Sciatic nerve (tissue), 2 donors: ENCODE measurements at places on chromosomes 12 and 14.

DNA sequence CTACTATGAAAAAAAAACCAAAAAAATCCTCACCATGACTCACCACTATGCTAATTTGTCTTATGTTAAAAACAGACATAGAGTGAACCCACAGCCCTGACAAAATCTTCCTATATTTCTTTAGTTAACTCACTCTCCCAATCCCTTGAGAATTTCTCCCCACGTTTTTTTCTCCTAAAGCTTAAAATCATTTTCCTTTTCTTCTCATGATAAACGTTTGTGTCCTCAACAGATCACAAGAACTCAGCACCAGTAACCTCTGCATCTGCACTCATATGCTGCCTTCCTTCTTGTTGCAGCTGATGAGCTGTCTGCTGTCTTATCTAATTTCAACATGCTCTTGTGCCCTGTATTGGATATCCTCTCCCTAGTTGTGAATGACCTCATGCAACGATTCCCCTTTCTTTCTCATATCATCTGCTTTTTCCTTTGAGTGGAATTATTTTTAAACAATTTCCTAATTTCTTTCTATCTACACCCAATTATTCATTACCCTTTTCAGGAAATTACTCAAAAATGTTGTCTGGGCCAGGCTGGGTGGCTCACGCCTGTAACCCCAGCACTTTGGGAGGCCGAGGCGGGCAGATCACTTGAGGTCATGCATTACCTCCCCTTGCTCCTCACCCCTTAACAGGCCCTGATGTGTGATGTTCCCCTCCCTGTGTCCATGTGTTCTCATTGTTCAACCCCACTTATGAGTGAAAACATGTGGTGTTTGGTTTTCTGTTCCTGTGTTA, 427.5 kb upstream of the MGAT4C start:
- no peak for DNase-seq

- DNase-seq = no peak
Observed at GRCh38 chr12:103879878-103880277, 38.8 kb upstream of the NT5DC3 start.

GRCh38 chr12:6770094-6770493, 2.2 kb upstream of the LAG3 start:
- no peak for DNase-seq

GRCh38 chr12:76927170-76927784, 48.5 kb upstream of the CSRP2 start:
- DNase-seq = no peak

- no peak for DNase-seq
Observed at GRCh38 chr12:6342140-6342889, 439 bp upstream of the TNFRSF1A start.

DNA sequence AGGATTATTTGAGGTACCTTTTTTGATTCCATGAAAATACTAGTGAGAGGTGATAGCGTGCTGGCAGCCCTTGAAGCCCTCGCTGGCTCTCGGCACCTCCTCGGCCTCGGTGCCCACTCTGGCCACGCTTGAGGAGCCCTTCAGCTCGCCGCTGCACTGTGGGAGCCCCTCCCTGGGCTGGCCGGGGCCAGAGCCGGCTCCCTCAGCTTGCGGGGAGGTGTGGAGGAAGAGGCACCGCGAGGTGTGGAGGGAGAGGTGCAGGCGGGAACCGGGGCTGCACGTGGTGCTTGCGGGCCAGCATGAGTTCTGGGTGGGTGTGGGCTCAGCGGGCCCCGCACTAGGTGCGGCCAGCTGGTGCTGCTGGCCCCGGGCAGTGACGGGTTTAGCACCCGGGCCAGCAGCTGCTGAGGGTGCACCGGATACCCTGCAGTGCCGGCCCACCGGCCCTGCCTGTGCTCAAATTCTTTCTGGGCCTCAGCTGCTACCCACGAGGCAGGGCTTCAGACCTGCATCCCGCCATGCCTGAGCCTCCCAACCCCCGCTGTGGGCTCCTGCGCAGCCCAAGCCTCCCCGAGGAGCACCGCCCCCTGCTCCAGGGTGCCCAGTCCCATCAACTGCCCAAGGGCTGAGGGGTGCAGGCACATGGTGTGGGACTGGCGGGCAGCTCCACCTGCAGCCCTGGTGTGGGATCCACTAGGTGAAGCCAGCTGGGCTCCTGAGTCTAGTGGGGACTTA, 7.4 kb downstream of the MOK start:
- no peak for DNase-seq

GRCh38 chr14:100115726-100116125, 43.7 kb downstream of the DEGS2 start:
- DNase-seq = no peak

GRCh38 chr14:21104448-21105060, 3.7 kb downstream of the TMEM253 start:
- peak; percentile 85 for DNase-seq

DNA sequence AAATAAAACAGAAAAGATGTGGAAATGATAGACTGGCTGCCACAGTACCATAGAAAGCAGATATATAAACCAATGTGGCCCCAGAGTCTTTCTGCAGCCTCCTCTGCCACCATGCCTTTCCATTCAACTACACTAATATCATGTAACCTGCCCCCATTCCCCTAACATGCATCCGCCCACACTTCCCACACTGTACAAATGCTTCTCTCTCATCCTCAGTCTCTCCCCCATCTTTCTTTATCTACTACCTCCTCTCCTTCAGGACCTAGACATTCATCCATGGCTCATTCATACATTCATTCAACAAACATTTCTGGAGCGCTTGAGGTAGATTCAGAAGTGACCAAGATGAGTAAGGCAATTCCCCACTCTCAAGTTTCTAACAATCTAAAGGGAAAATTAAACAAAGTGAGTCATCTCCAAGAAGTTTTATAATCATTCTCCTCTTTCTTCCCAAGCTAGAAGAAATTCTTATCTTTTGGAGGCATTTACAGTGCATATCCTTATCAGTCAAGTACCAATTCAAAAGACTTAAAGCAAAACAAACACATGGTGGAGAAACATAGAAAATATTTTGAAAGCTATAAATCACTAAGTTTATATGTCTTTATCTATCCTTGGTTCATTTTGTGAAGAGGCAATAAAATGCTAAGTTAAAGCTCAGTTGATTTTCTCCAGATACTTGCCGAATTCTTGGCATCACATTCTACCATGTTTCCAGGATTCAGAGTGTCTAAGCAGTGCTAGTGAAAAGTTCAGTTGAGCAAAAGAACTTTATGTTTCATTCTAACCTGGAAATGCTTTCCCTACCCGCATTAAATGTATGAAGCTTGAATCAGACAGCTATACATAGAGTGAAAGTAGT, 70.5 kb upstream of the FRMD6 start:
- no peak for DNase-seq

- no peak for DNase-seq
Observed at GRCh38 chr12:9731797-9732196, 1.1 kb downstream of the CLECL1 start.

- DNase-seq = no peak
Observed at GRCh38 chr12:100463661-100464060, 10.0 kb upstream of the NR1H4 start.

DNA sequence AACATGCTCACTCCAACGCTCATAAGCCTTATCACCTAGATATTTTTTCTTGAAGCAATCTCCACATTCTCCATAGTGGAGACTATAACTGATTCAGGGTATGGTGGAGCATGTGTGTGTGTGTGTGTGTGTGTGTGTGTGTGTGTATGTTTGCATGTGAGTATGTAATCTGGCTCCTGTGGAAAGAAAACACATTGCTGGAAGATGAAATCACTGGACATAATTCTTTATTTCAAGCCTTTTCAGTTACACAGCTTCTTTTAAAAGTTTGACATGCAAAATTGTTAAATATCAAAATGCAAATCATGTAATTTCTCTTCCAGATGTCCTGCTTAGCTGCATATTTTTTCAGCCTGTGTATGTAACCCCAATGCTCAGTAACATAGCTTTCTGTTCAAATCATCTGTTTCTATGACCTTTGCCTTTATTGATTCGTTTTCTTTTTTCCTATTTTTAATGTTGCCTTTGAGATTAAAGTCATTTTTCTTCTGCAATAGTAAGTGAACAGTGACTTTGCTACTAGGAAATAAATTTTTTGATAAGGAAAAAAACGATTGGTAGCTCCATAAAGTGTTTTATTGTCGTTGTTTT, 80.5 kb upstream of the BTG1 start:
- no peak for DNase-seq

DNA sequence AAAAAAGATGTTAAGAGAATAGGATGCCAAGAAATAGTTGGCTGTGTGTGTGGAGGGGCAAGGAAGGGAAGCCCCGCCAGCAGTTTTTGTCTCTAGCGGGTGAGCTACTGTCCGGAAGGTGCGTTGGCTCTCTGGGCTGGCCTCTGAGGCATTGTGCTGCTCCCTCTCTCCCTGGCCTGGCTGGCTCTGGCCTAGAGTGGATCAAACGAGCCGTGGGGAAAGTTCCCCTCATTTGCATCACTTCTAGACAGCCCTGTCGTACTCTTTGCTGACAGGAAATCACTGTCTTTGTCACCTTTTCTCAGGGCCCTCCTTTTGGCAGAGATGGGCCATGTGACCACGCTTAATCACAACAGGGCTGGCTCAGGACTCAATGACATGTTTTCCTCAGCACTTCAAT, 236.1 kb upstream of the NPAS3 start:
- peak; percentile 62 for DNase-seq

DNA sequence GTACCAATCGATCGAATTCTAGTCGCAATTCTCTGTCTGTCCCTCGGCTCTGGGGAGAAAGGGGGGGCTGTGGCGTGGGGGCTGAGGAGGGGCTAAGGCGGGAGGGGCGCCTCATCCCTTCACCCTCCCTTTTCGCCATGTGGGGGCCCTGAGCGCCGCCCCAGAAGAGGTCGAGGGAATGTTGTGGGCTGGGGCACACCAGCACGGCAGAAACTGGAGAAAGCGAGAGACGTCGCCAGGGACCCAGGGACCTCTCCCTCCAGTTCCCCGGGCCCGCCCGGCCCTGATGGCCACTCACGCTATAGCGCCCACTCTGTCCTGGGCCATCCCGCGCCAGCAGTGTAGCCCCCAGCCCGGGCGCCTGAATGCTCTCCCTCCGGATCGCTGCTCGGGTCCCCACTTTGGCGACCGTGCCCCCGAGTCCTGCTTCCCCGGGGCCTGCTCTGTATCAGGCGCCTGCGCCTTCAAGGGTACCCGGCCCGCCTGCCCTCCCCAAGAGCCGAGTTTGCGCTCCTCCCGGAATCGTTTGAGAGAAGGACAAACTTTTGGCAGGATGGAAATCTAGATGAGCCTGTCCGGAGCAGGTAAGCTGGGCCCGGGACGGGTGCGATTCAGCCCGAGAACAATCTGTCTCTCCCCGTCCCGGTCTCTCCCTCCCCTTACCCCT, 62.6 kb downstream of the SMUG1 start:
- DNase-seq = peak; percentile 77

DNA sequence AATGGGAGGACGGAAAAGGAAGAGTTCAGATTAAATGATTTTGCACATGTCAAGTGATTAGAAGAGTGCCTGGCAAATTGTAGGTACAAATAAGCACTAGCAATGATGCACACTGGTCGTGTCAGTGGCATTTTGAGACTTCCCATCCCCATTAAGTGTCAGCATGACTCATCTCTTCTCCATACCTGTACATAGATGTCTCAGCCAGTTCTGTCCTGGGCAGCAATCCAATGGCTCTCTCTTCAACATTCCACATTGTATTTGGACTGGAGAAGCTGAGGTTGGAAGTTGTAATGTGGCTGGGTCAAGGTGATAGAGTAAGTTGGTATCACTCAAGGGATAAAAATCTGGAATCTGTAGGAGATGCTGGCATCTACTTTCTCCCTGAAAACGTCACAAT, 742.7 kb downstream of the VRK1 start:
- DNase-seq = no peak

DNA sequence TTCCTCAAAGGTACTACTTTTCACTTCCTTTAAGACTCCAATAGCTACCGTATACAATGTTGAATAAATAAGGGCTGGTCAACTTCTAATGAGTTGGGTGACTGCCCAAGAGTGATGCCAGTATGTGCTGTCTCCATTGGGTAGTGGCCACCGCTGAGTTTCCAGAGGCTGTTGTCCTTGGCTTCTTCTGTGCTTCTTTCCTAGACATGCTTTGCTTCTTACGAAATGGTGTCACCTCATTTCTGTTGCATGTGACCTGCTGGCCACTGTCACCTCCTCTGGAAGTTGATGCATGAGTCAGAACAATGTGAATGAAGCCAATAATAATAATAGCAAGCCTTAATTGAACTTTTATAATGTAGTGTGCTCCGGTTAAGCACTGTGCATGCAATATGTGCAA, 7.5 kb upstream of the NID2 start:
- no peak for DNase-seq

- DNase-seq = no peak
Observed at GRCh38 chr14:65277580-65278270, 134.8 kb upstream of the FUT8 start.

GRCh38 chr14:75427482-75428229, at the start of gene JDP2:
Gene JDP2 (plus strand): TSS chr14:75428022. CDS start chr14:75437921, 9,899 bp downstream.
- peak; percentile 97 for DNase-seq

DNA sequence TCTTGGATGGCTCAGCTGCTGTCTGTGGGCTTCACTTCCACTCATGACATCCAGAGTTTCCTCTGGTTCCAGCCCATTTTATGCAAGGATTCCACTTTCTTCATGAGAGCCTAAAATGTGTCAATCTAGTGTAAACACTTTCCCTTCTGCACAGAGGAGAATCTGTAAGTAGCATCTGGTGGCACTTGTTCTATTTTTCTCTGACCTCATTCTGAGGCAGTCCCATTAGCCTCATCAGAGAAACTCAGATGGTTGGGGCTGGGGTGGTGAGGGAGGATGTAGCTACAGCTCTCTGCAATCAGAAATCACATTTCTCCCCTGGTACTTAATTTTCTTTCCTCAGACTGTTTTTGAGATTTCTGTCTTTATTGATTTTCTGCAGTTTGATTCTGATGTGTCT, 81.6 kb downstream of the PRMT8 start:
- no peak for DNase-seq
